ENCODE measurements at places on chromosomes 7 and 10.

DNA sequence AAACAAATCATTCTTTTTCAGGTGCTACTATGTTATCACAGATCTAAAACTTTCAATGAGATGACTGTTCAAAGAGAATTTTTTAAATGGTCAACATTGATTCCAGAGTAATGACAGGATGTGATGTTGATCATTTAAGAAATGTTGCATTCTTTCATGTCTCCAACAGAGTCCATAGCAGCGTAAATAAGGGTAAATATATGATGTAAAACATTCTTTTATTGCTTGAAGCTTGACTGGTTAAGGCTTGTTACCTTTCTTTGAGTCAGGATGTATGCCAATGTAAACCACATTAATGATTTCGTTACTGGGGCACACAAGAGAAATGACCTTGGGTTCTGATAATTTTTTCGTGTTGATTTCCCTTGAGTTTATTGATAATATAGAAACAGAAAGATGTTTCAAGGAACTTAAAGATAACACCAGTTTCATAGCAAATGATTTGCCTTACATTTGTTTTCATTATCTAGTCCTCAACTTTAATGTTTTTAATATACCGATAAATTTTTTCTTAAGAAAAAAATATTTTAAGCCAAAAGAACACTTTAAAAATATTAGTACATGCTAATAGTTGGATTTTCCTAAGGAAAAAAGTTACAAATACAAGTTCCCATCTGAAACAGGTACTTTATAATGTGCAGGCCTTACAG, 3.5 kb downstream of the STK17A start:
- no peak for DNase-seq

DNA sequence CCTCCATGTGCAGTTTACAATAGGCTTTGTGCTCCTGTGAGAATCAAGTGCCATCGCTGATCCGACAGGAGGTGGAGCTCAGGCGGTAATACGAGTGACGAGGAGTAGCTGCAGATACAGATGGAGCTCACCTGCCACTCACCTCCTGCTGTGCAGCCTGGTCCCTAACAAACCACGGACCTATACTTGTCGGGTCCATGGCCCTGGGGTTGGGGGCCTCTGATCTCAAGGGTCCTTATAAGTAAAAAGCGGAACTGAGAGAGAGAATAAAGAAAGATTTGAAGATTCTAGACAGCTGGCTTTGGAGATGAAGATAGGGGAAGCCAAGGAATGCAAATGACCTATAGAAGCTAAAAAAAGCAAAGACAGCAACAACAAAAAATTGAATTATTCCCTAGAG, 130.6 kb downstream of the PLXDC2 start:
- no peak for DNase-seq

DNA sequence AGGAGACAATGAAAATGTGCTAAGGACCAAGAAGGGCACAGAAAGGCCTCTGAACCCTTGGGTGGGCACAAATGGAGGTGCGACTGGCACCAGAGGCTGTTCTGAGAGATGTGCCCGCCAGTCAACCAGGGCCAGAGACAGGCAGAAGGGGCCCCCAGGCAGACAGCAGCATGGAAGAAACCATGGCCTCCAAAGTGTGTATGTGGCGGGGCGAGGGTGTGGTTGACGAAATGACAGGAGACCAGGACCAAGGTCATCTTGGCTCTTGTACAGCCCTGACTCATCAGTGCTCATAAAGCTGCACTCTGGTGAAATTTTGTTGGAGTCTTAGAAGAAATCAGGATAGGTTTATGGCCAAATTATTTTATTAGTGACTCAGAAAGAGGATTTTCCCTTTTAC, 4.0 kb upstream of the MRPS24 start:
- DNase-seq, result no peak

- no peak for DNase-seq
These were observed 3.0 kb upstream of the AOC1 start for GRCh38 chr7:150849204-150849775.

GRCh38 chr7:67896721-67897120, 900.1 kb downstream of the TYW1 start:
- no peak for DNase-seq

DNA sequence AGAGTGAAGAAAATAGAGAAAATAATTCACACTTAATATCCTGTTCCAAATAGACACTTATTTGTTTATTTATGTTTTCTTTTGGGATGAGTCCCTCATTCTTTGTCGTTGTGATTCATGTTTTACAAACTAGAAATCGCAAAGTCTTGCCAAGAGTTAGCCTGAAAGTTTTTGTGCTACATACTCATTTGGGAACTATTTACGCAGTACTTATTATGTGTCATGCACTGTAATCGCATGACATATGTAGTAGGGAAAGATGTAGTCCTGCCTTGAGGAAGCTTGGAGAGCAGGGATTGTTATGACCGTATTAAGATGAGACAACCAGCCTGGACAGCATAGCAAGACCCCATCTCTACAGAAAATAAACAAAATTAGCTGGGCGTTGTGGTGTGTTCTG, 189.3 kb downstream of the ABCA13 start:
- no peak for DNase-seq

DNA sequence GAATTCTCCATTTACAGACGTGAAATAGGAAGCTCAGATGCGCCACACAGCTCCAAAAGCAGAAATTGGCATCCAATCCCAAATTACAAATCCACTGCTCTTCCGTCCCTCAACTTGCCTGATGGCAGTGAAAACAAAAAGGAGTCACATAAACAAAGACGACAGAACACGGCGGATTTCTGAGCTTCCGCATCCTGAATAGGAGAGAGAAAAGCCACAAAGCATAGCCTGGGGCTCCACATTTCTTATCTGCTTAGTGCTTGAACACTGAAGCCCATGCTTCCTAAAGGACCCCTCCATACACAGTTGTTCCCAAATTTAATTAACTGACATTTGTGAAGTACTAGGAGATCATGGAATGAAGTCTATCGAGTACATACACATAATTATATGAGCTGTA, 32.6 kb downstream of the BEND7 start:
- no peak for DNase-seq

GRCh38 chr7:130037703-130038102, 13.5 kb downstream of the ZC3HC1 start:
- no peak for DNase-seq

GRCh38 chr7:341841-342638, 52.1 kb downstream of the FOXL3 start:
- no peak for DNase-seq

- no peak for DNase-seq
These were observed 6.8 kb downstream of the VIPR2 start for GRCh38 chr7:159137906-159138305.

- no peak for DNase-seq
These were observed 12.1 kb downstream of the ENTPD1 start for GRCh38 chr10:95767884-95768556.

DNA sequence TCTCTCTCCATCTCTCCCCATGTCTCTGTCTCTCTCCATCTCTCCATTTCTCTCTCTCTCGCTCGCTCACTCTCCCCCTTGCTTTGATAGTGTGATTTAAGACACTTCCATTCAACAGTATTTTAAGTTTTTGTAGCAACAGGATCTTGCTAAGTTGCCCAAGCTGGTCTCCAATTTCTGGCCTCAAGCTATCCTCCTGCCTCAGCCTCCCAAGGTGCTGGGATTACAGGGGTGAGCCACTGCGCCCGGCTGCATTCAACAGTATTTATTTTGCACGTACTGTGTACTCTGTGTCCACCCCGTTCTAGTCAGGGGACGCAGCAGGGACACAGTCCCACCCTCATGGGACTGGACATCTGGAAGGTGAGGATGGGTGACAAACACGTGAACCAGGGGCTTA, 14.4 kb upstream of the PDGFA start:
- DNase-seq, result no peak
